ENCODE measurements at places on chromosomes 1 and 21. TPM values are rescaled to one million over a fixed set of nuclear protein-coding genes. Genes with fewer than 3 reads are reported as not detected.

TAS1R1 gene
- not detected for total RNA-seq

SLC22A15 gene
- total RNA-seq, result 3.2 TPM

IL22RA1 gene
- total RNA-seq, result 0.16 TPM

FHAD1 gene
- total RNA-seq, result not detected

ETNK2 gene
- total RNA-seq, result 10.5 TPM

TACSTD2 gene
- total RNA-seq, result 0.71 TPM

DDX59 gene
- total RNA-seq, result 26.9 TPM

WDTC1 gene
- total RNA-seq, result 27.5 TPM

TPTE gene
- not detected for total RNA-seq

RGSL1 gene
- not detected for total RNA-seq

NHLH2 gene
- total RNA-seq, result not detected

HSD11B1 gene
- total RNA-seq, result 3.6 TPM

FCN3 gene
- 1.1 TPM for total RNA-seq

PODN gene
- total RNA-seq, result 200 TPM

OLFML2B gene
- total RNA-seq, result 24.4 TPM

AJAP1 gene
- 0.28 TPM for total RNA-seq

PRRX1 gene
- 4.3 TPM for total RNA-seq

AKR7A2 gene
- 68.4 TPM for total RNA-seq

TNNT2 gene
- not detected for total RNA-seq
